Esophagus muscularis mucosa (tissue), 4 donors: ENCODE measurements at places on chromosomes 12 and 14. TPM values are rescaled to one million over a fixed set of nuclear protein-coding genes. Genes with fewer than 3 reads are reported as not detected.

MYH7 gene
- total RNA-seq: 0.11 TPM

APAF1 gene
- 10.8 TPM for total RNA-seq

ZFHX2 gene
- 1.2 TPM for total RNA-seq

SRRM4 gene
- total RNA-seq: not detected

SYNDIG1L gene
- total RNA-seq: 0.65 TPM

HOTAIR gene
- not detected for total RNA-seq

MUCL1 gene
- not detected for total RNA-seq

TESPA1 gene
- 2.9 TPM for total RNA-seq

AKAP3 gene
- 0.83 TPM for total RNA-seq

SLC24A4 gene
- total RNA-seq: 2.9 TPM

CCDC38 gene
- not detected for total RNA-seq

DPPA3 gene
- not detected for total RNA-seq

GNB3 gene
- total RNA-seq: 0.42 TPM

IAPP gene
- total RNA-seq: not detected

KRT83 gene
- not detected for total RNA-seq

LPAR5 gene
- total RNA-seq: 1.7 TPM

P2RX2 gene
- total RNA-seq: 3.6 TPM

SSPN gene
- 61.9 TPM for total RNA-seq
